ENCODE measurements at places on chromosomes 16 and 17. TPM values are rescaled to one million over a fixed set of nuclear protein-coding genes. Genes with fewer than 3 reads are reported as not detected.

Gene HBZ
- total RNA-seq: not detected

Gene OR1G1
- not detected for total RNA-seq

Gene UNC45B
- not detected for total RNA-seq

Gene PPY
- not detected for total RNA-seq

Gene FOXN1
- total RNA-seq: not detected

Gene PLA2G10
- not detected for total RNA-seq

Gene YBX2
- not detected for total RNA-seq

All from activated T-helper 1 cell treated with anti-CD3 and anti-CD28 coated beads, Interleukin-12 subunit alpha, Interleukin-12 subunit beta, Interleukin-2, Interleukin-4 antibody, amounts not matched to agents 30 ng/mL and 10 ng/mL and 1 ng/mL, durations not matched to agents 14 hours and 24 hours and 36 hours (primary cell).